ENCODE measurements at places on chromosomes 6 and 20.
A peak's percentile ranks its signal among the peaks of the same experiment; 100 is the strongest.

DNA sequence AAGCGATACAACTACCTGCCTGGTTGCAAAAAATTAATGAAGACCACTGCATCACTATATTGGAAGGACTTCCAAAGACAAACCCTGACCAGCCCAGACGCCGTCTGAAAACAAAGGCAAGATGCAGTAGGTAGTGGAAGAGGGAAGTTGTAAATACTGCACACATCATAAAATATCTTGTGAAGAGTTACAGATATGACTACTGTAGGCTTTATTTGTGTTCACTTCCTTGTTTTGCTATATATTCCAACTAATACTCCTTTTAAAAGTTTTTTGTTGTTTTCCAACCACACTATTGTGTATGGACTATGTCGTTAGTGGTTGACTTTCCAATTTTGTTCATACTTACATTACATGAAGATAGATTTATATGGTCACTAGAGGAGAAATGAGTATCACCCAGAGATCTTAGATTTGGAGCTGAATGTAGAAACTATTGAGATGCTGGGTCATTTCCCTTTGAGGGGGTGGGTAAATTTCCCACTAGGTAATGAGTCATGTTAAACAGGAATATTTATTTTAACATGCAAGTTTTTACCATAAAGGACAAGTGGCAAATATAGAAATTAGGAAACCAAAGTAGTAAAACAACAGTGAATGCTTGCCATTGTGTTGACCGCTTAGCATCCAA, 16.6 kb upstream of the TXLNB start:
- DNase-seq: no peak

DNA sequence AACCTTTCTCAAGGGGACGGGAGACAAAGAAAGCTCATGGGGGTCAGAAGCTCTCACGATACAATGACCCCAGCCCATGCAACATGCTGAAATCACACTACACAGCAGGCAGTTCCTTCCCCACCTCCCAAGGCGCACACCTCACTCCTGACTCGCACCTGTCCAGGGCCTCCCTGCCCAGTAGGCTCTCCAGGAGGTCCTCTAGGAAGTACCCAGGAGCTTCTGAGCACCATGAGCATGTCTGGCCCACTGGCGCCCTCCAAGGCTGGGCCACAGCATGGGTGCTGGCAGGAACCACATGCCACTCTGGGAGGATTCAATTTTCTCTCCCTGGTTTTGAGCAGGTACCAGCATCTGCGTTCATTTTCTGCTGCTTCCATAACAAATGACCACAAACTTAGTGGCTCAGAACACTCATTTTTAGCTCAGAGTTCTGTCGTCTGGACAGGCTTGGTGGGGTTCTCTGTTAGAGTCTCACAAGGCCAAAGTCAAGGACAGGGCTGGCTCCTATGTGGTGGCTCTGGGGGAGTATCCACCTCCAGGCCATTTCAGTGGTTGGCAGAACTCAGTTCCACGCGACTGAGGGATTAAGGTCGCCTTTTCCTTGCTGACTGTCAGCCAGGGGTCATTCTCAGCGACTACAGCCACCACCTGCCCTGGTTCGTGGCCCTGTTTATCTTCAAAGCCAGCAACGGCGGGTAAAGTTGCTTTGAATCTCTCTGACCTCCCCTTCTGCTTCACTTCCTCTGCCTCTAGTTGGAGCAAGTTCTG, 32.7 kb downstream of the ACSS1 start:
- no peak for DNase-seq

- no peak for DNase-seq
Observed at GRCh38 chr20:11642866-11643265, 274.8 kb upstream of the BTBD3 start.

- DNase-seq: no peak
Observed at GRCh38 chr6:55276745-55277530, 50.3 kb upstream of the GFRAL start.

DNA sequence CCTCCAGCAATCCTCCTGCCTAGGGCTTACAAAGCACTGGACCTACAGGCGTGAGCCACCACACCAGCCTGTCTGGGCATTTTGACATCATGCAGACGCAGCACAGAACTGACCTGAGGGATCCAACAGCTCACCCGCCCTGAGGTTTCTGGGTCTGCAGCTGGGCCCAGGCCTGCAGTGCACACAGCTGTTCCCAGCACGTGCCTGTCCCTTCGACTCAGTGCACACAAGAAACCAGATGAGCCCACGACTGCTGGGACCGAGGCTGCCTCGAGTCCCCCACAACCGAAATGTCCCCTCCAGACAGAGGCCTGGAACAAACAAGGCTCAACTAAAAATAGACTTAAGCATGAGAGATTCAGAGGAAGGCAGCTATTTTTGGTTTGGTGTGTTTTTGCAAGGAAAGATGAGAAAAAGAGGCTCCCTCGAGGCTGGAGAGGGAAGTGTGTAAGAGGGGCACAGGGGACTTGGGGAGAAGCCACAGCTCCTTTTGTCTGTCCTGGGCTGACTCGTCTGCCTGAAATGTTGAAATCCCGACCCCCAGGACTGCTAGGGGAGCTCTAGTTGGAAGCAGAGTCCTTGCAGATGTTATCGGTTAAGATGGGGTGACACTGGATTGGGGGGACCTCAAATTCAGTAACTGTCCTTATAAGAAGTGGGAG, 66.3 kb downstream of the YTHDF1 start:
- DNase-seq: no peak

DNA sequence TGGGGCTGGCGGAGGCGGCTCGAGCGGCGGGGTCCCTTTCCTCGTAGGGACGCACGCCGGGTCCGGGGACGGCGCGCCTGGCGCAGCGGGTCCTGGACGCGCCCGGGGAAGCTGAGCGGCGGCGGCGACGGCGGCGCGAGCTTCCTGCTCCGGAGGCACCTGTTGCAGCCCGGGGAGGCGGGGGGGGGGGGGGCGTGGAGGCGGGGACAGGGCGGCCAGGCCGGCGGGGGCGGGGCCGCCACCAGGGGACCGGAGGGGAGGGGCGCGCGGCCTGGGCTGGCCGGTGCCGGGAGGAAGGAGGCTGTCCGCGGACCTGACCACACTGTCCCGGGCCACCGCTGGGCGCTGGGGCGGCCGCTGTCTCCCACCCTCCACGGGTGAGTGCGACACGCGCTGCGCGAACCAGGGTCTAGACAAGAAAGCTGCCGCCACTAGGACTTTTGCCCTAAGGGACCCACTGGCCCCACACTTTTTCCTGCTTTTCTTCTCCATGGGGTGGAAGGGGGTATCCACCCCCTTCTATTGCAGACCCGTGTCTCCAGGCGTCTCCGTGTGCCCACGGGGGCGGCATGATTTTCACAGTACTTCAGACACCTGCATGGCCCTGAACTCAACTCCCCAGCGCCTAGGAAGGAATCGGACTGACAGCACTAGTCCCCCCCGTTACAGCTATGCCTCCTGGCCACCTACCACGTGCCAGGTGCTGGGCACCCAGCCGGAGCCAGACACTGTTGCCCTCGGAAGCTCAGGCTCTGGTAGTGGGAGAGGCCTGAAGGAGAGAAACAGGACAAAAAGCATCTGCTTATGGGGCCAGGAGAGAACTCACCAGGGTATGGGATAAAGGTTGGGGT, at the start of gene NFATC2:
Gene NFATC2, minus strand, starts transcription at position 149 of the 851 bp plus-strand sequence. CDS start 220 bp downstream, outside the sequence.
- DNase-seq: peak; percentile 74

DNA sequence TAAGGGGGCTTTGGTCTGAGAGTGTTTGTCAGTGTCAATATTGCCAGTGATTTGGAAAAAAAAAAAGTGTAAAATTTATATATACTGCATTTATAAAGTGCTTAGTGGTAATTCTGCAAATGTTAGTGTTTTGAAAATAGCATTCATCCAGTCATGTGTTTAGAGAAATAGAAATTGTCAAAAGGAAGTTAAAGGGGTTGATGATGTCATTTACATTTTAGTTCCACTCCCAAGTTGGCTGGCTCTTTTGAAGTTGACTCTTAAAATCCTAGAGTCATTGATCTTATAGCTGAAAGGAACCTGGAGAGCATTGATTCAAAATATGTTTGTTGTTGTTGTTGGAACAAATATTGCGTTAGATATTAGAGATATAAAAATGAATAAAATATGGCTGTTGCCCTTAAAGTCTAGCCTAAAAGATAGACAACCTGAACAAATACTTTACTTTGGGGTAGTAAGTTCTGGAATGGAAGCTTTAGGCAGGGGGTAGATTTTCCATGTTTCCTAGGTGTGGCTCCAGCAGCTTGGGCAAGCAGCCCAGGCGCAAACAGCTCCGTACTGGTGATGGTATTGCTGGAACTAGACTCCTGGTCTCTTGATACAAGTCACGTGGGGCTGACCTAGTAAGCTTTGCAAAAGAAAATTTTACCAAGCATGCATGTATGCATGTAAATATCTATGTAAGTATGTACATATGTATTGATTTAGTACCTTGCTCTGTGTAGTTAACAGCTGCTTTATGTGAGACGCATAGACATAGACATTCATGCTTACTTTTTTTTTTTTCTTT, 46.3 kb downstream of the HIVEP1 start:
- DNase-seq: no peak

- no peak for DNase-seq
Observed at GRCh38 chr6:125019918-125020317, 57.7 kb downstream of the RNF217 start.

GRCh38 chr6:52929321-52930164, 20.0 kb upstream of the GSTA3 start:
- DNase-seq: no peak

DNA sequence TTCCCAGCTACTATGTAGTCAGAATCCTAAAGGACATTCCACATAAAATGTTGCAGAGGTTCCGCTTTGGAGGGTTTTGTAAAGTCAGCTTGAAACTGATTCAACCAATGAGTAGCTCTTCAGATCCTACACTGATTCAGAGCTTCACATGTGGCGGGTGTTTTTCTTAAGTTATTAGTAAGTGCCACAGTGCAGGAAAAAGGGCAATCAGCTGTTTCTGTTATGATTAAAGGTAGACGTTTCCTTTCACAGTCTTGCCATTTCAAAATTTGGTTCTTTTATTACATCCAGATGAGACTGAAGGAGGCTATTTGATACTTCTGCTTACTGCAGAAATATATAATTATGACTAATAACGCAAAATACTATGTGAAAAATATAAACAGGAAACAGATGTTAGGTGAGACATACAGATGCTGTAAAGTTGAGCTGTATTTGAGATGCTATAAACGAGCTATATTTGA, 443.9 kb downstream of the CDKAL1 start:
- DNase-seq: no peak

DNA sequence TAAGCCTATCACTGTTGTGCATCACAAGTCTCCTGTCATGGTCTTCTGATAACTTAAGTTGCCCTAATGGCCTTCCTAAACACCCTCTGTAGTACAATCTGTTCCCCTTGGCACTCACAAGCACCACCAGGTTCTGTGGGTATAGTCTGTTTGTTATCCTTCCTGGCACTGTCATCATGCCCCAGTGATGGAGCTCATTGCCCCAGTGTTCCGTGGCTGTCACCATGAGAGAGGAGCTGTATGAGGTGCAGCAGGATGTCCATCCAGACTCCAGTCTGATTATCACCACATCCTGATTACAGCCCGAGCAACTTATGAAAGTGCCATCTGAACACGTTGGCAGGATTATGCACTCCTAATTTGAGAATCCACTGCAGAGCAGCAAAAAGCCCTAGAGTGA, 380.1 kb downstream of the FRK start:
- no peak for DNase-seq

DNA sequence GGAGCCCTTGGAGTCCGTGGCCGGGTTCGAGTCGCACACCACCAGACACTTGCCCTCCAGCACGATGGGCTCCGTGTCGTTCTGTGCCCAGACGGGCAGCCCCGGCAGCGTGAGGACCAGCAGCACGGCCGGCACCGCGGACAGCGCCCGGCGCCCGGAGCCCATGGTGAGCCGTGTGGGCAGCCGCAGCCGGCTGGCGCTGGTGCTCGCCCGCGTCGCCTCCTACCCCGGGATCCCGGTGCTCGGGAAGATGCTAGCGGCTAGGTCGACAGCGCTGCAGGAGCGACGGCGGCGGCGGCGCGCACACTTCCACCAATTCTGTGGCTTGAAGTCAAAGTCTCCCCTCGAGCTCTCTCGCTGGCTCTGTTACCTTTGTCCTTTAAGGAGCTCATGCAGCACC, 1.3 kb downstream of the CBLN4 start:
- no peak for DNase-seq

GRCh38 chr6:120965814-120966213, 368.5 kb downstream of the TBC1D32 start:
- DNase-seq: no peak

GRCh38 chr6:22667855-22668254, 98.5 kb downstream of the HDGFL1 start:
- no peak for DNase-seq

DNA sequence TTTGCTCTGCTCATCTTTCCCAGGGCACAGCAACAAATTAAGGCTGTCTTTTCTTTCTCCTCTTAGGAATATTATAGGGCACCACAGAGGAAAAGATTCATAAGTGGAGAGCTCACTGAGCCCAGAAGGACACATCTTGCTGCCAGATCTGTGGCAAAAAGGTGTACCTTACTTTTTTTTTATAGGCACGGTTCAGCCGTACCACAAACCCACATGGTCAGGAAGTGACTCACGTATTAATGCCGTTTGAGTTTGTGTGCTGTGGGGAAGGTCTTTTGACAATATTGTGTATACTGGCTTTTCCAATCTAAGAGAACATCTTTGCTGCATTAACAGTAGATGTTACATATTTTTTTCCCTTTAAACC, 28.4 kb downstream of the PAQR8 start:
- DNase-seq: no peak

DNA sequence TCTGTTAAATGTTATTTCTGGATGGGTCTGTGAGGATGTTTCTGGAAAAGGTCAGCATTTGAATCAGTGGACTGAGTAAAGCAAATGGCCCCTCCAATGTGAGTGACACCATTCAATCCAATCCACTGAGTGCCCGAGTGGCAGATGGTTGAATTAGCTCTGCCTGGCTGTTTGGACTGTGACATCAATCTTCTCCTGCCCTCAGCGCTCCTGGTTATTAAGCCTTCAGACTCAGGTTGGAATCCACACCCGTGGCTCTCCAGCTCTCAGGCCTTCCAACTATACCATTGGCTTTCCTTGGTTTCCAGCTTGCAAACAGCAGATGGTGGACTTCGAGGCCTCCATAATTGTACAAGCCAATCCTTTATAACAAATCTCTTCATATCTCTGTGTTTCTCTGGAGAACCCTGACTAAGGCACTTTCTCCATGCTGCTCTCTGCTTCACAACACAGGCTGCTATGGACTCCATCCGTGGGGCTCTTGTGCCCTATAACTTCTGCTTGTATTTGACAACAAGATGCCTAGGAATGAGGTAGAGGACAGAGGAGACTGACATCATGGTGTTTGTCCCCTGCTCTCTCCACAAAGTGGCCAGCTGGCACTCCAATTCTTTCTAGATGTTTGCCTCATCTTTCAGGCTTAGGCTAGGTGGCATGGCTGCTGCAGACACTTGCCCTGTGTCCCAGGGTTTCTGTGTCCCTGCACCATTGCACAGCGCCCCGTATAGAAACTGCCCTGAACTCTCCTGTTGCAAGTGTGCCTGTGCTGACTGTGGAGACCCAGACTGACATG, 4.8 kb upstream of the CSTL1 start:
- no peak for DNase-seq

DNA sequence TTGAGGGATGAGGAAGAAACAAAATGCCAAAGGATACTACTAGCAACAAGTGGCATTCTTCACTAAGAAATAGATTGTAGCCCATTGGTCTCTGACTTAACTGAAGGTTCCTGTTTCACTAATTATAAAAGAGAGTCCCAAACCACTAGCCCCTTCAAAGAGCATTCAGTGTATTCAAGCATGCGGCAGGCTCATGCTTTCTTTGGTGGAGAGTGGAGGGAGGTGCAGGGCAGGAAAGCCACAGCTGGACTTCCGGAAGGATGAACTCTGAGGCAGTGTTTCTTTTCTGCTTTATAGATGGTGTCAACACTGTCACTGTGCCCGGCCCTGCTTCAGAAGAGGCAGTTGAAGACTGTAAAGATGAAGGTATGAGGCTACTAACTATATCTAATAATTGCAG, 636.1 kb downstream of the KIF16B start:
- DNase-seq: peak; percentile 15

Data from GM18507 (cell line).